ENCODE measurements at places on chromosomes 1 and 21.

DNA sequence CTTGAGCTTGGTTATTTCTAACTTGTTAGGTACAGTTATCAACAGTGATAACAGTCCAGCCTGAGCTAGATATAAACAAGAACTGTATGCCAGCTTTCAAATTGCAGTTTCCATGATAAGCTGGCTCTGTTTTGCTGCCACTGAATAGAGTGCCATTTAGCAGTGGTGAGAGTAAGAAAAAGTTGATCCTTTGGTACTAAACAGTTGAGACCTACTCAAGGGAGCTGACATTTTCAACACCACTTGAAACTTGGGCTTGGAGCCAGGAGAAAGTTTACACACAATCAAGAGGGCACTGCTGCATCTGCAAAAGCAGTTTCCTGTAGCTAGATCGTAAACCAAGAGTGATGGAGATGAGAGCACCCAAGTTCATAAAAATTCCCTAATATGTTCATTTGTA is 131.3 kb downstream of the RGS7 start:
- no peak for DNase-seq

DNA sequence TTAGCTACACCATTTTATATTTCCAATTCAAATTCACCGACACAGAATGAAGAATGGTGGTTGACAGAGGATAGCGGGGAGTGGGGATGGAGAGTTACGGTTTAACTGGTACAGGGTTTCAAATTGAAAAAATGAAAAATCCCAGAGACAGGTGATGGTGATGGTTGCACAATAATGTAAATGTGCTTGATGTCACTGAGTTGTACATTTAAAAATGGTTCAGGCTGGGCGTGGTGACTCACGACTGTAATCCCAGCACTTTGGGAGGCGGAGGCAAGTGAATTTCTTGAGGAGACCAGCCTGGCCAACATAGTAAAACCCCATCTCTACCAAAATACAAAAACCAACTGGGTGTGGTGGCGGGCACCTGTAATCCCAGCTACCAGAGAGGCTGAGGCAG is 31.2 kb upstream of the SHCBP1L start:
- DNase-seq = no peak

- DNase-seq = no peak
Measured at GRCh38 chr1:94757931-94758330, 62.2 kb upstream of the SLC44A3 start.

- DNase-seq = no peak
Measured at GRCh38 chr1:227728059-227728891, 6.8 kb downstream of the JMJD4 start.

GRCh38 chr21:42763581-42764442 is 110.4 kb downstream of the PDE9A start:
- no peak for DNase-seq

DNA sequence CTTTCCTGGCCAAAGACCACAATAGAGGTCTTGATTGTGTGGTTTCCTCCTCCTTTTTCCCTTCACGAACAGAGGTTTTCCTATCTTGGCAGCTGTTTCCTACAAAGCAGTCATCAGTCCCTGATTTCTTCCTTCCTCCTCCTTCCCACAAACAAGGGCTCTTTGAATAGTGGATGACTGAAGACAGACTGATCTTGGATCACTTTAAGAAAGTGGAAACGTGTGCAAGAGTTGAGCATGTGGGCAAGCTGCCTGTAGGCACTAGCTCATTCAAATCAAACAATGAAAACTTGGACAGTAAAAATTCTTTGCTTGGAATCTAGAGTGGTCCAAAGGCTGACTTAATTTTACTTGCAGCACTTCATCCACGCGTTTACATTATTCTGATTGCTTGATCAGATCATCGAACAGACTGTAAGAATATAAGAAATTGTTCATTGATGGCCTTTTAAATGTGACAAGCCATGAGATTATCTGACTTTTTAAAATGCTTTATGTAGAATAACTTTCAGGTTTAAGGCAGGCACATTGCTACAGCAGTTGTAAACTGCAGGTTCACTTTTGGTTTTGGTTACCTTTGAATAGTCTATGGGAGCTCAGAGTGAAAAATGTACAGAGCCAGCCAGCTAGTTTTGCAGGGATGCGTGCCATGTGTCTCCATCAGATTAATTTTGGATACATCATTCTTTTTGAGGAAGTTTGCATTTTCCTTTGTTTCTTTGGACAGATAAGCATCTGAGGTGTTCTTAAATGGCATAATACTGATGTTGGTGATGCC is 34.4 kb downstream of the ADGRL2 start:
- no peak for DNase-seq

DNA sequence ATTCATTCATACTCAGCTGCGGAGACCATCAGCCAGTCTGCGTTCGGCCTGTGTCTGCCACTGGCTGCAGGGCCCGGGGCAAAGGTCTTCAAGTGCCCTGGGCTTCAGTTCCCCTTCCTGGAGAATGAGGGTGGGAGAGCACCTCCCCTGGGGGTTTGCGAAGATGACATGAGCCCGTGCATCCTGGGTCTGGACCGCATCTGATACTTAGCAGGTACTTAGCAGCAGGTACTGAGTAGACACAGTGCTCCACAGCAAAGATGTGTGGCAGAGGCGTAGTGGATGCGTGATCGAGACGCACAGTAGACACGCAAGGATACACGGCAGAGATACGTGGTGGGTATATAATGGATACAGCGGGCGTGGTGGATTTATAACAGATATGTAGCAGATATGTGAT is 51.3 kb downstream of the PRKCZ start:
- DNase-seq = no peak

DNA sequence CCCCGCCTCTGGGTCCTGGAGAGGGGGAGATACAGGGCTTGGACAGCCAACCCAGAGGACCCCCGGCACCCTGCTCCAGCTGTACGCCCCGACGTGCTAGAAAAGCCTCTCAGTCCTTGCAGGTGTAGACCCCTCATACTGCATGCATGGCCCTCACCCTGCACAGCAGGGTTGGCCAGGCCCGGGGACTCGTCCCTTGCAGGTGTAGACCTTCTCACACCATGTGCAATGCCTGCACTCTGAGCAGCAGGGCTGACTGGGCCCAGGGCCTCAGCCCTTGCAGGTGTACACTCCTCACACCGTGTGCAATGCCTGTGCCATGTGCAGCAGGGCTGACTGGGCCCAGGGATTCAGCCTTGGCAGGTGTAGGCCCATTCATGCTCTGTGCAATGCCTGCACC is 26.8 kb downstream of the WNT9A start:
- no peak for DNase-seq

DNA sequence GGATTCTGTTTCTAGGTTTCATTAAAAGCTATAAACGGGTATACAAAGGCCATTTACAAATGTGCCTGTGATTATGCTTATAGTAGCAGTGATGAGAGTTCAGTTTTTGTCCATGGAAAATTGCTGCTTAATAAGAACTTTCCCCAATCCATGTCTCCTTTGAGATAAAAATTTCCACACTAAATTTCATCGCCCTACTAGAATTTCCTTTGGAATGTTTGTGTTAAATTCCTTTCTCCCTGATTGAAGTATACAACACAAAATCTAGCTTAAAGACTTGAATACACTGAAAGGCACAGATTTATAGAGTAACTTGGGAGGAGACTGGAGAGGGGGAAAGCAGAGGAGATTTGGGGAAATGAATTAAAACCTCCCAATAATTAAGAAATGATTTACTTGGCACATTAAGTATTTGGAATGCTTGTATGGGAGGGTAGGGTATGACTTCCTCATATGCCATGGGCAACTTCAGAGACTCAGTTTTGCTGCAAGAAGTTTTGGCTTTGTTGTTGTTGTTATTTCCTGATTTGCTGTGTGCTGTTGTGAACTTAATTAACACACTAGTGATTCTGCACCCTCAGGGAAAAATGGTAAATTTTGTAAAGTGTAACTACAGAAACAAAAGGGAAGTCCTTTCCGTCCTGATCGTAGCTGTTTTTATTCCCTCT is 157.6 kb upstream of the LMO4 start:
- DNase-seq = no peak

Data from CMK (cell line).